ENCODE measurements at places on chromosomes 1 and 21. TPM values are rescaled to one million over a fixed set of nuclear protein-coding genes. Genes with fewer than 3 reads are reported as not detected.

CATSPER4 gene
- total RNA-seq = not detected

CORT gene
- total RNA-seq = 0.65 TPM

CNR2 gene
- total RNA-seq = not detected

DHCR24 gene
- 124 TPM for total RNA-seq

VSIG8 gene
- not detected for total RNA-seq

GBP1 gene
- 12.3 TPM for total RNA-seq

TMEM240 gene
- 3.6 TPM for total RNA-seq

DMRTA2 gene
- total RNA-seq = not detected

TFF2 gene
- total RNA-seq = not detected

PTAFR gene
- not detected for total RNA-seq

DNA sequence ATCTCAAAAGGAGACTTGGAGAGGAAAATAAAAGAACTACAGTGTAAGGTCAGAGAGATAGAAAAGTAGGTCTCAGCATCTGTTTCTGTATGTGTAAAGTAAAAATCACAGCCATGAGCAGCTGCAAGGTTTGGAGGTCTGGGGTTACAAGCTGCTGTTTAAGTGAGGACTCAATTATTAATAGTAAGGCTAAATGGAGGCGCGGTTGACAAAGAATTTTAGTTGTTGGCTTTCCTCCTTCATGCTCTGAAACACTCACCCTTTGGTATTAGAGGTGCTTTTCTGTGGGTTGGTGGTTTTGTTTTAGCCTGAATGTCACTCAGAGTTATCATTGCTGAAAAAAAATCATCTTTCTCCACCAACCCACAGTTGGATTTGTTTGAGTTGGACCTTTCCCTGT, 59.8 kb upstream of the HAO2 start:
- no peak for DNase-seq

DNA sequence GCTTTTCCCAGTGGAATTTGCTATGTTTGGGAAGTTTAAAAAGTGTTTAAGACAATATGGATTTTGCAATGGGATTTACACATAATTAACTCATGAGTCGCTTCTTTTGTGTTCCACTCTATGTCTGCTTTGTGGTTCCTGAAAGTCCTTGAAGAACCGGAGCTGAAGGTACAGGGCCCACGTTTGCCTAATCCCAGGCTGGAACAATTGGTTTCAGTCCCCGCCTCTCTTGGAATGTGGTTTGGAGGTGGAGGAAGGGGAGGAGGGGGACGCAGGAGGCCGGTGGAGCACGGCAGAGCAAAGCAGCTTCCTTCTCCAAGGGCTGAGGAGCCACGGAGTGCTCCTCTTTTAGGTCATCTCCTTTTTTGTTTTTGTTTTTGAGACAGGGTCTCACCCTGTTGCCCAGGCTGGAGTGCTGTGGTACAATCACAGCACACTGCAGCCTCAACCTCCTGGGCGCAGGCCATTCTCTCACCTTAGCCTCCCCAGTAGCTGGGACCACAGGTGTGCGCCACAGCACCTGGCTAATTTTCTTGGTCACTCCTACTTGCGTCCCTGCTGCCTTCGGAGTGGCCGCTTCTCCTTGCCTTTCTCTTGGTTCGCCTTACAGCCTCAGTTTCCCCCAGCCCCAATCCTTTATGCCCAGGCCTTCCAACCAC, 129.5 kb upstream of the ERRFI1 start:
- no peak for DNase-seq

DNA sequence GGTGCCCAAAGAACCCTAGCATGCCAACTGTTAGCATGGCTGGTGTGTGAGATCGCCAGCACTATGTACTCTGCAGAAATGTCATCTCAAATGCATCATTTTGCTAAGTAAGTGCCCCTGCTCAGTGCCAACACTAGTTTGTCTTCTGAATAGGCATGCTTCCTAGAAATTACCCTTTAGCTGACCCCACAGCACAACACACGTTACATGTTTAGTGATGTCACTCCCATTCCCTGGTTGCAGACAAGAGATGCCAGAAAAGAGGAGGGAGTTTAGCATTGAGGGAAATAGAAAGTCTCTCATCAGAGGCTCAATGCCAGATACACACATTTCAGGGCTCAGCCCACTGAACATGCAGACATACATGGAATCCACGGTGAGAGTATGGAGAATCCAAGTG, 9.3 kb upstream of the ST6GALNAC3 start:
- DNase-seq = no peak

DNA sequence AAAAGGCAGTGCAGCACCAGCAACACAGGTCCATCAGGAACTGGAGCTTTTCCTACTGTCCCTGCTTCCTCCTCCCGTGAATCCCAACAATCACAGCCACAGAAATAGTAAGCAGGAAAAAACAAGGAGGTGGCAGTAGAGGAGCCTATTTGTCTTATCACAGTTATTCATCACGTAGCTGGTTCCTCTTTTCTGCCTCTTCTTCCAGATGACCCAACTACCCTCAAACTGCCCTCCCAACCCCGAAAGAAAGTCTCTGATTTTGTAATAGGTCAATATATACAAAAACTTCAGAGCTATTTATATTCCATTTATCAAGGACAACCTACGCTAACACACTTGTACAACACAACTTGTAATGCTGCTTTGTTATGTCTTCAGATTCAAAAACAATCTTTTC, 21.4 kb downstream of the GNB1 start:
- no peak for DNase-seq

DNA sequence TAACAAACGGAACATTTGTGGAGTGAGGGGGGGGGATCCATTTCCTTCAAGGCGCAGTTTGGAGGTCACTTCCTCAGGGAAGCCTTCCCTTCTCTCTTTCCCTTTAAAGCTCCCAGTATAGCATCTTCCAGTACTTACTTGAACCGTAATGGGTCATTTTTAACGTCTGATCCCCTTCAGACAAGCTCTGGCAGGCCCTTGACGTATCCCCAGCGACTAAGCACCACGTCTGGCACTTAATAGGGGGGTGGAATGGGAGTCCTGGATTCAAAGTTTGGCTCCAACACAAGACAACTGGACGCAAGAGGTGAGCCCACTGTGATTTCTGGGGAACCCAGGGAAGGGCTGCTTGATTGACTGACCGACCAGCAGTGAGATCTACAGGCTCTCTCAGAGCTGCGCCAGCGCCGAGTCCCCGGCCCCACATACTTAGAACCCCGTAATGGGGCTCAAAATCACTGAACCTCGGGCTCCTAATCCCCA, 441 bp downstream of the YARS1 start:
- no peak for DNase-seq

DNA sequence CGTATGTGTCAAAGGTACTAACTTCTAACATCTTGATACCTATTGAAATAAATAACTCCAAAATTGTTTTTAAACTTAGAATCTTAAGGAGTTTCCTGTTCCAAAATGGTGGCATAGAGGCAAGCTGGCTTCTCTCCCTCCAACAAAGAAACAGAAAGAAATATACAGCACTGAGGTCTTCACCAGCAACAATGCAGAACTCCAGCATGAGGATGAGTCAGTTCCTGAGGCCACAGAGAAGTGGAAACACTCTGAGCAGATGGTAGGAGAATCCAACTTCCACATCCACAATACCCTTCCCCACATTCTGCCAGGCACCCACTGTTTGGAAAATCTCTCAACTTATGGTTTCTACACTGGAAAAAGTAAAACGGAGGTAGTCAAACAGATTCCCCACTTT, 12.2 kb upstream of the PPIH start:
- DNase-seq = no peak

DNA sequence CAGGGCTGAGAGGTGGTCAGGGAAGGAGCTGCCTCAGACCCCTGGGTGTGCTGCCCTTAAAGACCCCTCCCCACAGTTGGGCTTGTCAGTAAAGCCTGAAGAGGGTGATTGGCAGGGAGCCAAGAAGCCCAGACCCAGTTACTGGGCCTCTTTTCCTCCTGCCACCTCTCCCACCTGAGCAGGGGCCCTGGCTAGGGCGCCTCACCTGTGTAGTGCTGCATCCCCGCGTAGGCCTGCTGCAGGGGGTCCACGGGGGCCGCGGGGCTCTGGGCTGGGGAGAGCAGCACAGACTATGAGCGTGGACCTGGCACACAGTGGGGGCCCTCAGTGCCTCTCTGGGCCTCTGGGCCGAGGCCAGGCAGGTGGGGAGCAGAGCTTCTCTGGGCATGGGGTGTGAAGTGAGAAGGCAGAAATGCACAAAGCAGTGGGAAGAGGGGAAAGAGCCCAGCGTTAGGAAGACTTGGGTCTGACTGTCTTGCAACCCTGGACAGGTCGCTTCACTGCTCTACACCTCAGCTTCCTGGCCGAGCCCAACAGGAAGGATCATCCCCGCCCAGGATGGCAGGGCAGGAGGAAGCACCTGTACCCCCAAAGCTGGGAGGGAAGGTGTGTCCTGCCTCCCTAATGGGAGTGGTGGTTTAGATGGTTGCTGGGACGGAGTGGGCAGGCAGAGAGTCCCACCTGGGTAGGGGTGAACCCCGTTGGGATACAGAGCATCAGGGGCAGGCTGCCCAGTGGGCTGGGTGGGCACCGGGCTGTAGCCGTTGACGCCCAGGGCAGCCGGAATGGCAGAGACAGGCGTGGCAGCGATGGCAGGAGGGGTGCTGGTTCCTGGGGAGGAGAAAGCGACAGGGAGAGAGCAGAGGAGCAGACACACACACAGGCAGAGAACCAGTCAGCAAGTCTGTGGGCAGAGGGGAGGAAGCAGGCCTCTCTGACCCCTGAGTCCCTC, 9.9 kb downstream of the CELF3 start:
- DNase-seq = no peak

DNA sequence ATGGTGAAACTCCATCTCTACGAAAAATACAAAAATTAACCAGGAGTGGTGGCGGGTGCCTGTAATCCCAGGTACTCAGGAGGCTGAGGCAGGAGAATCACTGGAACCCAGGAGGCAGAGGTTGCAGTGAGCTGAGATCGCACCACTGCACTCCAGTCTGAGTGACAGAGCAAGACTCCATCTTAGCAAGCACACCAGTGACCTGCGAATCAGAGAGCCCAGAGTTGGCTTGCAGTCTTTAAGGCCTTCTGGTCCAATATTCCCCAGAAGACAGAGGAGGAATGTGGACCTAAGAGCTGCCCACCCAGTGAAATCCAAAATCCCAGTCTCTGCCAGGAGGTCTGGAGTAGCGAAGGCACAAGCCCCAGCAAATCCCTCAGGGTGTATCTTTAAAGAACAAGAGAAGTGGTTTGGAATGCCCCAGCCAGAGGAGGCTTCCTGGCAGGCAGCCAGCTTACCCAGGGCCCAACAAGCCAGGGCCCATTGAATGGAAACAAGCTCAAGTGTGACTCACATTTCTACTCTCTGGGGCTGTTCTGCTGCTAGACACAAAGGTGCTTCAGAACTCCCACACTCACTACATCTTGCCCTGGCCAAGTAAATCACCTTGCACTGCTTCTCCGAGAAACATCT, 23.9 kb downstream of the GPR161 start:
- no peak for DNase-seq

- no peak for DNase-seq
Measured at GRCh38 chr1:56123421-56123820, 455.9 kb downstream of the PLPP3 start.

- no peak for DNase-seq
Measured at GRCh38 chr1:20730690-20731056, 1.8 kb downstream of the SH2D5 start.

- no peak for DNase-seq
Measured at GRCh38 chr1:66446261-66447001, 87.5 kb upstream of the SGIP1 start.

DNA sequence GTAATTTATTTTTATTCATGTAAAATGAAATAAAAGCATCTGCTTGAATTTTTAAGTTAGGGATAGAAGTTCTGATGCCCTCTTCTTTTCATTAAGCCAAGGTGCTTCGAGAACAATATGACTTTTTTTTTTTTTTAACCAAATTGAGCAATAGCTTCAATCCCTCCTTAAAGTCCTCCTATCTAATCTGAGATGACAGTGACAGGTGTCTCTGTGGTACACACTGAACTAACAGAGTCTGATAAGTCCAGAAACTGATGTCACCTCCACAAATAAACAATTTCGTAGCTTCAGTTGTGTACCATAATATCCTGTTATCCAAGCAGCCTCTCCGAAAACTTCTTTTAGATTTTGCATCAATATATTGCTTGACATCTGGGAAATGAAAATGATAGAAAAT, 23.8 kb downstream of the MAP3K7CL start:
- DNase-seq = no peak

GRCh38 chr1:33686551-33686950, 177.3 kb upstream of the HMGB4 start:
- no peak for DNase-seq

- DNase-seq = no peak
Measured at GRCh38 chr1:39167632-39168209, 36.8 kb upstream of the MACF1 start.

DNA sequence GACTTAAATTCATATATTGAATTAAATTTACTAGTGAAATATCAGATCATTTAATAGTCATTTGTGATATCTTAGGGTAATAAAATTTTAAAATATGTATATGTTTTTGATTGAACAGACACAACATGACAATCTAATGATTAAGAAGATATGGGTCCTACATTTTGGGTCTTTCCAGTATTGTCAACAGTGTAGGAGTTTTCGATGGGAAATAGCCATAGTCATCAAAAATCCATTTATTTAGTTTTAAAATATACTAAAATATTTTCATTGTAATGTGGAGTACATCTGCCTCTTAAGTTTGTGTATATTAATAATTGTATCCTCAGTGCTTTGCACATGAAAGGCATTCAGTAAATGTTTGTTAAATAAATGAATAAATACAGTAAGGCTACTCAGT, 14.0 kb downstream of the TRMT13 start:
- DNase-seq = no peak

- DNase-seq = no peak
Measured at GRCh38 chr1:215076322-215076721, 6.2 kb upstream of the KCNK2 start.

DNA sequence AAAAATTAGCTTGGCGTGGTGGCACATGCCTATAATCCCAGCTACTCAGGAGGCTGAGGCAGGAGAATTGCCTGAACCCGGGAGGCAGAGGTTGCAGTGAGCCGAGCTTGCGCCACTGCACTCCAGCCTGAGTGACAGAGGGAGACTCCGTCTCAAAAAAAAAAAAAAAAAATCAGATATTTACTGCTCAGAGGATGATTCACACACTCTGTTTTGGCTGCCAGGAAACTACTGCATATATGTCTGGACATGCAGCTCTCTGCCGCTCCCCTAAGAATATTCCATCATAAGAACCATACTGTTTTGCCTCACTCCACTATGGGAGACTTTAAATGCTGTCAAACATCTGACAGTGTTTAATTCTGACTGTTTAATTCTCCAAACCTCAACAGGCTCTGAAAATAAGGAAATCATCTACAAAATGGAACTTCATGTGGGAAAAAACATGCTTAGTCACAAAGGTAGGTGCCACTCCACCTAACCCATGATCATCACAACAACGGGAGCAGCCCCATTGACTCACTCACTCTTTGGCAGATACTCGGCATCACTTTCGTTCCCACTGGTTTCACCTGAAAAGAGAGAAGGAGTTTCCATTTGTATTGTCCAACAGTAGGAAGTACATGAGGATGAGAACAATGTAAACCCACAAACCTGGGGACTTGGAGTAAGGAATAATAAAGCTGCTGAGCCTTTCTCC, 29.3 kb upstream of the BCAS2 start:
- DNase-seq = no peak

- no peak for DNase-seq
Measured at GRCh38 chr1:205630651-205631009, 1.2 kb downstream of the ELK4 start.
